Activated CD4-positive, CD25-positive, alpha-beta regulatory T cell treated with anti-CD3 and anti-CD28 coated beads, Interleukin-2, amount 50 U/mL, for 24 hours (primary cell): ENCODE measurements at places on chromosomes 1 and 21.

GRCh38 chr21:16388291-16388690 lies 658.5 kb downstream of the USP25 start:
- no peak for ATAC-seq

DNA sequence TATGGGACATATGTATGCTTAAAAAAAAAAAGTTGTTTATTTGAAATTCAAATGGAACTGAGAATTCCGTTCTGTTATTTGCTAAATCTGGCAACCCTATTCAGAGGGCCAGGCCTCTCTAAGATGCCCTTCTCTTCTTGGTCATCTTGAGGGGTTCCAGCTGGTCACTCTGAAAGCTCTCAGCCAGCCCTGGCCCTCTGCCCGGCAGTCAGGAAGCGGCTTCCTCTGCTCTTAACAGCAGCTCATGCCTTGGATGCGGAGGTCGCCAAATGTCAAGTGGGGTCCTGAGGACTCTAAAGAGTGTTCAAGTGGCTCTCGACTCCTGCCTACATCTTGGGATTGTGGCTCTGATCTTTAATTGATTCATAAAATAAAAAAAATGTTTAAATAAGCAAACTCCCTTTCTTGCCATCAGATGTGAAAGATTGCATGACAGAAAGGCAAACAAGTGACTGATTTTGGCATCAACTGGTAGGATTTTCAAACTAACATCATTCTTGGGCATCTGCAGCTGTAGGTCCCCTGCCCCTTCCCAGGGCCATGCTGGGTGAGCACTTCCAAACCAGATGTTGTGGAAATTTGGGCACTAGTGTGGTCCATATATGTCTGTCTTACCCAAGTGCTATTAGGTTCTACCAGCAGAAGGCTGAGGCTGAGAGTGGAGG lies 130.8 kb downstream of the PRDM2 start:
- ATAC-seq = no peak

DNA sequence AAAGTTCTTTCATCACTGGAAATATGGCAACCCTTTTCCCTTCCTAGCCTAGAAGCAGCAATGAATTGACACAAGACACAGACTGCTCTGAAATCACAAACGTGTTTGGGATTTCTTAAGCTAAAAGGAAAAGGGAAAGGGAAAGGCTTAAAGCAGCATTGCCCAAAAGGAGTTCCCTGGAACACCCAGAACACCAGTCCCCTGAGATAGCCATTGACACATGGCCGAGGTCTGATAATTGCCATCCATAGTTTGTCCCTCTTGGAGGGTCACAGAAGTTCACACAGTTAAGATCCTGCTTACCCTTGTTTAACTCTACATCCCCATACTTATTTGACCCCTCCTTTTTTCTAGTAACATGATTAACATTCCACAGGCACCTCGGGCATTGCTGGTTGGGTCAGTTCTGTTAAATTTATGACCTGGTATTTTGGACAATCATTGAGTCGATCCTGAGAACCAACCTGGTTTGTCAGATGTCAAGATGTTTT lies 72.9 kb downstream of the ZNF281 start:
- ATAC-seq = no peak

DNA sequence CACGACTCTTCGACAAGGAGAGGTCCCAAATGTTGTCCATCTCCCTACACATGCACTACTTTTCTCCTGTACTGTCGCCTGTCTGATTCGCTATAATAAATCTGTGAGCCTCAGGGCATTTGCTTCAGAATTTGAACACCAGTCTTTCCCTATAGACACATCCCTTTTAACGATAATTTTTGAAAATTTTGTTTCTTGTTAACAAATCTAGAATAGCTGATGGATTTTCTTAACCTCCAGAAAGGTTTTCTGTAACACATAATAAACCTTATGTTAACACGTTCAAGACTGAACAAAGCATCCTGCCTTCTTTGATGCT lies 704 bp downstream of the CAPZA1 start:
- no peak for ATAC-seq

DNA sequence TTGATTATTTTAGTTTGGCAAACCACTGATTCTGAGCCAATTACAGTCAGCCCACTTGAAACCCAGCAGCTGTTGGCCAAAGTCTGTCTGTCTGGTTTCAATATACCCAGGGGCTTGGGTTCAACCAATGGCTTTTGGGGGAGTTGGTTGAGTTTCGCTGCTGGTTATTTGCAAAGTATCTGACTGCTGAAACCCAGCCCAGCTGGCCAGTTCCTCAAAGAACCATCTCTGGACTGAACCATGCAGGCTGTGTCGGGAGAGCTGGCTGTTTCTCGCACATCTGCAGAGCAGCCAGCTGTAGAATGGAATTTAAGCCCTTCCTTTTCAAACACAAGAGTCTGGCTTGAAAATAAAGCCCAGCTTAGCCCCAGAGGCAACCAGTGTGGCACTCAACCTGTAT lies 66.0 kb upstream of the PAX7 start:
- no peak for ATAC-seq

DNA sequence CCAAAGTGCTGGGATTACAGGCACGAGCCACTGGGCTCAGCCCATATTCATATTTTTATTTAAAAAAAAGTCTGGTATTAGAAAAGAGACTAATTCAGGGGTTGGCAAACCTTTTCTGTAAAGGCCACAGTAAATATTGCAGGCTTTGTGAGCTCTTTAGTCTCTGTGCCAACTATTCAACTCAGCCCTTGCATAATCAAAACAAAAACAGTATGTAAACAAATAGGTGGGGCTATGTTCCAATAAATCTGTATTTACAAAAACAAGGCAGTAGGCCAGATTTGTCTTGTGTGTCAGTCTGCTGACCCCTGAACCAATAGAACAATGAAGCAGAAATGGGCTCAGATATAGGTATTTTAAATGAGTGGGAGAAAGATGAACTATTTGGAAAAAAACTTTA lies 49.3 kb downstream of the CDC42BPA start:
- no peak for ATAC-seq

DNA sequence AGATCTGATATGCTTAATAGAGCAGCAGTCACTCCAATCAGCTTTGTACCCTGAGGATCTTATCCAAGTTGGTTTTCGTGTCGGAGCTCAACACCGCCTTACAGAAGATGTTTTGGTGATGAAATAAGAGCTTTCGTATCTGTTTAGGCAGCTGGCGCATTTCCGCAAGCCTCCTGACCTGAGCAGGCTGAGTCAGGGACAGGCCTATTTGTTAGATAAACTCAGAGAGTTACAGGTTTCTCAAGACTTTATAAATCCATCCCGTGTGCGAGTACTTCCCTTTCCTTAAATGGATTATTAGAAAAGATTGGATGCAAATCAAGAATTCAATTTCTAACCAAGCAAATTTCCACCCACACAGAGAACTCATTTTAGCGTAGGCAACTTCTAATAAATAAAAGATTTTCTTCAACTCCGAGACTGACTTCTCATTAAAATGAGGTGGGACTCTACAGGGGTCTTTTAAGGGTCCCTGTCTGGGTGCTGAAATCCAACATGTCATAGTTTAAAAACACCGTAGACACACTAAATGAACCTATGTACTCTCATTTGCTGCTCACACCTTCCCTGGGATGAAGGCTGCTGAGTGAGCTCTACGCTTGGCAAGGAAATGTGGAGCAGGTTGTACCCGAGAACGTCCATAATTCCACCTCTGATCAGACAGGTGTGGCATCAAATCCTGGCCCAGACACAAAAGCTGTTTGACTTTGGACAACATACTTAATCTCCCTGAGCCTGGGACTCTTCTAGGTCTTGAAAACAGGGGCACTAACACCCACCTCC lies 106.9 kb upstream of the F3 start:
- ATAC-seq = no peak

- no peak for ATAC-seq
Observed at GRCh38 chr1:183027031-183027430, 3.8 kb downstream of the LAMC1 start.

- ATAC-seq = peak; percentile 25
Observed at GRCh38 chr1:185045814-185046492, 595 bp downstream of the RNF2 start.

GRCh38 chr21:38925923-38926322 lies 120.2 kb downstream of the ETS2 start:
- no peak for ATAC-seq

DNA sequence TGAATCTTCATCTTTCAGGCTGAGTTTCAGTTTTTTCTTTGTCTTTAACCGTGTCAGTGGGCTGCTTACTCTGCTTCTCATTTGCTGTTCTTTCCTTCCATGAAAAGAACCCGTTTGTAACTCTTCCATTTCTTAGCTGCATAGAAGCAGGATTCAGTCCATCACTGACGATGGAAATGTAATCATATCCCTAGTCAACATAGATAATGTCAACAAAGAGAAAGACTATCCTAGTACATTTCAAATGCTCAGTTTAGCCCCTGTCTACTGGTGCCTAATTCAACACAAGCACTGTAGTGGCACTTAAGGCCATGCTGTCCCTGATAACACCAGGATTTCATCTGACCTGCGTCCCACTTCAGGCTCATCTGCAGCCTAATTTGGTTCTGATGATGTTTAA lies 376 bp downstream of the GBP1 start:
- ATAC-seq = peak; percentile 28

GRCh38 chr1:33424610-33425009 lies 6.3 kb downstream of the PHC2 start:
- no peak for ATAC-seq

DNA sequence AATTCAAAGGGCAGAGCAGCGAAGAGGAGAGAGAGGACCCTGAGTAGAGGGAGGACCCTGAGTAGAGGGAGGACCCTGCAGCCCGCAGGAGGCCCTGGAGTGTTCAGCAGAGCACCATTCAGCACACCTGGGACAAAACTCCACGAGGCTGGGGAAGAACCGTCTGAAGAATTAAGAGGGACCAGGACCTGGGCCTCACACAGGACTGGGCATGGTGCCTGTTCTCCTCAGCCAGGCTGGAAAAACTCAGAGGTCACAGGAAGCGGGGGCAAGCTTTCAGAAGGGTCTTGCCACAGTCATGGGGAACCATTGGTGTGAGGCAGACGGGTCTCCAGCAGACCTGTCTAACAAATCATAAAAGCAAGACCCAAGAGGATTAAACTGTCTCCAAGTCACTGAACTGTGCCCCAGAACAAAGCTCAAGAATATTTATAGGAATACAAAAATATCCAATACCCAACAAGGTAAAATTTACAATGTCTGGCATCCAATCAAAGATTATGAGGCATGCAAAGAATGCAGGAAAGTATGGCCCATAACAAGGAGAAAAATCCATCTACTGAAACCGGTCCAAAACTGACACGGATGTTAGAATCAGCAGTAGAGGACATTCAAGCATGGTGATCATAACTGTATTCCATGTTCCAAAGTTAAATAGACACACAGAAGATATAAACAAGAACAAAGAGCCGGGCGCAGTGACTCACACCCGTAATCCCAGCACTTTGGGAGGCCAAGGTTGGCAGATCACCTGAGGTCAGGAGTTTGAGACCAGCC lies 30.6 kb downstream of the MORN1 start:
- ATAC-seq = no peak

DNA sequence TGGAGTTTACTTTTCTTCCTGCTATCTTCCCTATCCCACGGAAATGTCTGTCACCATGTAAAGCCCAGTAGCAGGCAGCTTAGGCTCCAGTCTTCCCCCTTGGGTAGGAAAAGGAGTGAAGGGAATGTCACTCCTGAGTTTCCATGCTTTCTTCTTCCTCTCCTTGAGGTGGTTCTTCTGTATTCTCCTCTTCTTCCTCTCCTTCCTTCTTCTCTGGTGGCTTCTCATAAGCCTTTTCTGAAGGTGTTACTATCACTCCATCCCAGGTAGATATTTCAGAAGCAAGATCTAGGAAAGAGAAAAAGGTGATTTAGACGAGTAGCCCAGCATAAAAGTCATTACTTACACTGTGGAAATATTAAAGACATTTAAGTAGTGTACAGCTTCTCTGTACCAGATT lies 3.8 kb downstream of the SNAPIN start:
- no peak for ATAC-seq

DNA sequence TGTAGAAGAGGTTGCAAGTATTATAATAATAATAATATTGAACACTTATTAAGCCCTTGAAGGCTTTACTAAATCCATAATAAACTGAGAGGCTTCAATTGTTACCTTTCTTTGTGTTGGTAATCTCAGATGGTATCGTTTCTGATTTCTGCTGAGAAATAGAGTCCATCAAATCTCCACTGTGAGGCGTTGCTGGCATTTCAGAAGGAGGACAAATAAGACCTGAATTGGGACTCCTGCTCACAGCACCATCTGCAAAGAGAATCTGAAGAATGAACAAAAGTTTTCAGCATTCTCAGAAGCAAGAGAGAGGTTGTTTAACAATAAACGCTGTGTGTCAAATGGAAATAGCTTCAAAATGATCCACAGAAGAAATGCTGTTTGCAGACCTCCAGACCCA lies 93.7 kb downstream of the WDR3 start:
- ATAC-seq = no peak

DNA sequence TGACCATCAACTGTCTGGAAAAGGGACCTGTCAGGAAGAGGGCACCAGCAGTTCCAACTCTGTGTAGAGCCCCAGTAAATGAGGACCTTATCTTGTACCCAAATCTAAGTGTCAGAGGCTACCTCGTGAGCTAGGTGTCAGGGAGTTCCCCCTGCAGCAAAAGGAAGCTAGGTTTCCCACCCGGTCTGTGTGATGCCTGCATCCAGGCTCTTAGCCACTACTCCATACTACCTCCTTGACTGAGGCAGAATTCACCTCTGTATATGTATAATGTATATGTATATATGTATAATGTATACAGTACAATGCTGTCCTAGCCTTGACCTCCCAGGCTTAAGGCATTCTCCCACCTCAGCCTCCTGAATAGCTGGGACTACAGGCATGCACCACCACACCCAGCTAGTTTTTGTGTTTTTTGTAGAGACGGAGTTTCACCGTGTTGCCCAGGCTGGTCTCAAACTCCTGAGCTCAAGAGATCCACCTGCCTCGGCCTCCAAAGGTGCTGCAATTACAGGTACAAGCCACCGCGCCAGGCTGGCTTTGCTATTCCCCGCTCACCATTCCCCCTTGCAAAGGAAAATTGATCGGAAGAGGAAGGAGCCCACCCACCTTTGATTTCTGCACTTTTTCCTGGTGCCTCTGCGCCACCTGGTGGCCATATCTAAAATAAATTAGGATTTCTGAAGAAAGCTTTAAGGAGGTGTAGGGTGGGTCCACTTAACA lies 15.7 kb upstream of the LUZP1 start:
- ATAC-seq = peak; percentile 17

DNA sequence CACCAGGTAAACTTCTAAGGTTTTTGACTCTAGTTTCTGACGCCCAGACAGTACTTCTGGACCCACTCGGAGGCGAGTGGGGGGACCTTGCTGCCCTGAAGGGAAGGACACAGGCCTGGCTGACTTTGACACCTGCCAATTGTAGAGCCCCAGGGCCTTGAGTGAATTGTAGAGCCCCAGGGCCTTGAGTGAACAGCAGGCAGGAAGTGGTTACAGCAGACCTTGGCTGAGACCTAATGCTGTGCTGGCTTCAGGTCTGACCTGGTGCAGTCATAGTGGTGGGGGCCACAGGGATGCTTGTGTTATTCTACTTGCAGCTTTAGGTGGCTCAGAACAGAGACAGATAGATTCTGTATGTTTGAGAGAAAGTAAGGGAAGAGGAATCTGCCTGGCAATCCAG lies 344.3 kb downstream of the DUSP10 start:
- ATAC-seq = no peak

- ATAC-seq = no peak
Observed at GRCh38 chr1:184624051-184624450, 130.6 kb downstream of the EDEM3 start.

GRCh38 chr1:19804831-19805251 lies 5.1 kb upstream of the TMCO4 start:
- no peak for ATAC-seq
